ENCODE measurements at places on chromosomes 1 and 21.

DNA sequence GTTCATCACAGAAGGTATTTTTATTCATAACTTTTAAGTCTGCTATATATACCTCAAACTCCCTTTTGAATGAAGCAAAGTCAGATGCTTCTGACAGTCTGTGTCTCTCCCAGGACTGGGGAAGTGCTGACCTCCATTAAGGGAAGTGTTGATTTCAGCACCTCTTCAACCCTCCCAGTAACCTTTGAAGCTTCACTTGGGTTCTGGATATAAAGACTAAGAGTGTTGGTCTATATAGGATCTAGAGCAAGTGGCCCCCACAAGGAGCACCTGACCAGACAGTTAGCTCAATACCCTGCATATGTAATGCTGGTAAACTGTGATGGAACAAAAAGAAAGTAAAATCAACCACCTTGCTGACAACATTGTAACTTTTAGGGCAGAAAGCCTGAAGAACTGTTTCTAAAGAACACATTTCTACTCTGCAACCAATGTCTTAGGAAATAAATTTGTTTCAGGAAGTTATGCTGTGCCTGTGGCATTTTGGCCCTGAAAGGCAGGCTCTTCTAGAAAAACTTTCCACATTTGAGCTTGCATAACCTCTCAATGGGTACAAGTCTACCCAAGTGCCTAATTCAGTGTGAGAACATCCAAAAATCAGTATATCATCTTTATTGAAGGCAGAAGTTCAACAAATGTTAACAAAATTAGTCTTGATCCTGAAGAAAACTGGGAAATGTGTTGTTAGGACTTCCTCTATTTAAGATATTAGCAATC, 865 bp upstream of the PTPN22 start:
- no peak for DNase-seq

- DNase-seq = peak; percentile 43
Measured at GRCh38 chr1:21117597-21118001, 59.1 kb downstream of the EIF4G3 start.

DNA sequence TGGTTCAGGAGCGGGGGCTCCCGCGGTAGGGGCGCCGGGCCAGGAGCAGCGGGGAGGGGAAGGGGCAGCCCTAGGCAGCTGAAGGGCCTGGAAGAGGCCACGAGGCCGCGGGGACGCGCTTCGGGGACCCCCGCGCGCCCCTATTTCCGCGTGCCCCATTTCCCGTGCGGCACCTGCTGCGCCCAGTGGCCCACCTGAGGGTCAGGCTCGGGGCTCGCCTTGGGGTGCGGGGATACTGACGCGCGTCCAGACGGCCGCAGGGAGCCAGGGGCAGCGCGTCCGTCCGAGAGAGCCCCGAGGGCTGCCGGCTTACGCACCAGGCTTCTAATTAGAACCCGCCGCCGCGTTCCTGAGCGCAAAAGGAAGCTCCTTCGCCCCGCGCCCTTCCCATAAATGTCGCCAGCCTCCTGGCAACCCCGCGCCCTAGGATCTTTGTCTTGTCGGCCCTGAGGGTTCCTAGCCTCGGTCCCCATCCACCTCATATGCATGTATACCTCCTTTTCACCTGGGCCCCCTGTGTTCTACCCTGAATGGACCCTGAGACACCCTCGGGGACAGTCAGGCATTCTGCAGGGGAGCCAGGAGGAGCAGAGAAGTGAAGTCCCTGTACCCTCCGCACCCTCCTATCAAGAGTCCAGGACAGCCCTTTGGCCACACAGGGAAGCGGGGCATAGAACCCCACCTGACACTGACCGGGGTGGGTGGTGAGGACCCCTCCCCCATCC, 1.8 kb downstream of the WNT3A start:
- DNase-seq = peak; percentile 37

DNA sequence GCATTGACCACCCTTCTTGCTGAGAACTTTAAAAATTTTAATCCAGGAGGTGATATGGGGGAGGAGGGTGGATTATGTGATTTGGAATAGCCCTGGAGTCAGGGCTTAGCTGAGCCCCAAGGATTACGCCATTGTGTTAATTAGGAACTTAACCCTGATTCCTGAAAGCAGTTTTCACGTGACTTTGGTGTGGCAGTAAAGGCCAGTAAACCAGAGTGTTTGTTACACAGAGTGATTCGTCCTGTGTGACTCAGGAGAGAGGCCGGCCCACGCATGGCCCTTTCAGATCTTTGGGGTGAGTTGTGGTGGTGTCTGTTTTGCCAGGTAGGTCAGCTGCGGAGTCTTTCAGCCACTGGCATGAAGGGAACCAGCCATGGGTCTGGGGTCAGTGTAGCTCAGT, 107.6 kb downstream of the NOS1AP start:
- DNase-seq = no peak

DNA sequence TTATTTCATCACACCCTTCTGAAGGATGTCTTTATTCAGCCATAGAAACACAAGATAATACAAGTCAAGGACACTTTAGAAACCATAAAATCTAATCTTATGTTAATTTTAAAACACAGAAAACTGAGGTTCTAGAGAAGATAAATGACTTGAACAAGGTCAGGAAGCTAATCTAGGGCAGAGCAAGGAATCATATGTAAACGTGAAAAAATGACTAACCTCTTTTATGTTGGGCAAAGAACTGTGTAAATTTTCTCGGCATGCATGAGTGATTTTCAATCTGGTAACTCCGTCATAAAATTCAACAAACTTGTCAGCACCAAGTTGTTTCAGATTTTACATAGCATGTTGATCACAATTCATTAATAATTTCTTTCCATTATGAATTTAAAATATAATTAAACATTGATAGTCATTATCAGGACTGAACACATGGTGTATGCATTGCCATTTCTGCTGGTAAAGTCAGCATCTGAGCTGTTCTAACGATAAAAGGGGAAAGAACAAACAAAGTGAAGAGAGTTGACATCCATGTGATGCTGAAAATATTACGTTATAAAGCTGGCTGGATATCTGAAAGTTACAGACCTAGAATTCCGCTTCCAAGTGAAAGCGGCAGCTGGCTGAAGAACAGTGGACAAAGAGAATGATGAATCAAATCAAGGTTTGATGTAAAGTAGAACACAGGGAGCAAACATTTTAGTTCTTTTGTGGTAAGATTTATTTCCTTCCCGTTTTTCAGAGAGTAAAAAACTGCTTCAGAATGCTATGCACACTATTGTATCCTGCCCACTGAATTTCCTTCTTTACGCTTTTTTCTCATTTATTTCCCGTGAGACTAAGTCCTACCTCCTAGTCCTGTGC, 1037.4 kb upstream of the TMPRSS15 start:
- peak; percentile 6 for DNase-seq

DNA sequence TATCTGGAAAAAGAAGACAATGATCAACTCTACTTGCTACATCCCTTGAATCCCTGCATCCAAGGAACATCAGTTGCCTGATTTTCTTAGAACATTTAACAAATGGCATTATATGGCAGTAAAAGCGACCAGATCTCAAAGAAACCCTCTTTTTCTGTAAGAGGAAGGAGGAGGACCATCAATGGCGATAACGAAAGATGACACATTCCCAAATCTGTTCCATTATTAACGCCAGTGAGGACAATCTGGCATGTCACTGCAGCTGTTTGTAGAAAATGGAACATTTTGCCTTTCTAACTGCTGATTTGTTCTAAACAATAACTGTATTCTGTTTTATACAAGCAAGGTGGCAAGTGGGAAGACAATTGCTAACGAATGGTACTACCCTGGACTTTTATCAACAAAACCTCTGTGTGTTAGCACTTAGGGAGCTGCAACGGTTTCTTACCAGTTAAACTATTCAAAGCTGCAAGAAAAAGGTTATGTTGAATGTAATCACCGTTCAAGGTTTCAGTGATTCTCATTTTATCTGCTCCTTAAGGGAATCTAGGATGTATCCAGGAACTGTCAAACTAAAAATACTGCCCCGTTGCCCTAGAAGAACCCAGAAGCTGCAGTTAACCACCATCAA, 251.9 kb downstream of the SDCCAG8 start:
- peak; percentile 69 for DNase-seq

DNA sequence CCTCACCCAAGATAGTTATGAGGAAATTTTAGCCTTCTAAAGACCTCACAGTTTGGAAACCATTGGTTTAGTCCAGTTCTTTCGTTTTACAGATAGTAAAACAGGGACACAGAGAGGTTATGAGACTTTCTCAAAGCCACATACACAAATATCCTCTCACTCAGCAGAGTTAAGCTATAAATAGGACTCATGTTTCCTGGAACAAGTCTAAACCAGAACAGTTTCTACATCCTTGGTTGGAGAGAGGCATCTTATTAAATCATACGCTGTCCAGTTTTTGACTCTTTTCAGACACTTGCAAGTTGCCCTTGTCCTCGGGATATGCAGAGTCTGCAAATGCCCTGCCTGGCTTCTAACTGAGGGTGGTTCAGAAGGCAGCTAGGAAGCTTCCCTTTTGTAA, 462.1 kb upstream of the DEPDC1 start:
- no peak for DNase-seq

GRCh38 chr1:206686478-206687249, 2.0 kb downstream of the MAPKAPK2 start:
- DNase-seq = no peak

- no peak for DNase-seq
Measured at GRCh38 chr1:40627987-40628902, 37.2 kb downstream of the RIMS3 start.

DNA sequence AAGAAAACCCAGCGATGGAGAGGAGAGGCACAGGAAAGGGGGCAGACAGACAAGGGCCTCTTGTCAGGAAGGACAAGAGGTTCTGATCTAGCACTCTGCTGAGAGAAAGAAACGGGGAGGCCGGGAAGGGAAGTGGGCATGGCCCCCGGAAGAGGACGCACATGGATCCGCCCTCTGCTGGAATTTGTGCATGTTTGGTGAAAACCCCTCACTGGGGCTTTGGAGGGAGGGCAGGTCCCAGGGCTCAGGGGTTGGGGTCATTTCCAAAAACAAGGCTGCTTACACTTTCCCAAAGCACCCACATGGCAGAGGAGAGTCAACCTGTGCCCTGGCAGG, 32.4 kb upstream of the ECE1 start:
- DNase-seq = no peak

Data from retina (tissue), 1 donor.